ENCODE measurements at places on chromosomes 5 and 9.

DNA sequence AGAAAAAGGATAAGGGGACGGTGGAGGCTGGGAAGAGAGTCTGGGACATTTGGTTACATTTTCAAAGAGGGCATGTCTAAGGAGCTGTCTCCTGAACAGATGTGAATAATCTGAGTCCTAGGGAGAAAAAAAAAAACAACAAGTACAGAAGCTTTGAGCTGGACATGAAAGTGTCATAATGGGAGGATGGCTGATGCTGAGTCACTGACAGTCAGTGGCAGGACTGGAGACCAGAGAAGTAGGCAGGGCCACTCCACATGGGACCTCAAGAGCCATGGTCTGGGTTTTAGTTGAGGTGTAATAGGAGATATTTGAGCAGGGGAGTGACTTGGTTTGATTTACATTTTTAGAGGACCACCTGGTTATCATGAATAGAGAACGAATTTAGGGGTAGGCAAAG is 70.6 kb downstream of the DPYSL3 start:
- no peak for DNase-seq

GRCh38 chr5:21452449-21452848 is 1400.7 kb downstream of the CDH12 start:
- DNase-seq = no peak

- DNase-seq = no peak
Observed at GRCh38 chr9:91073811-91074771, 272.5 kb downstream of the SYK start.

DNA sequence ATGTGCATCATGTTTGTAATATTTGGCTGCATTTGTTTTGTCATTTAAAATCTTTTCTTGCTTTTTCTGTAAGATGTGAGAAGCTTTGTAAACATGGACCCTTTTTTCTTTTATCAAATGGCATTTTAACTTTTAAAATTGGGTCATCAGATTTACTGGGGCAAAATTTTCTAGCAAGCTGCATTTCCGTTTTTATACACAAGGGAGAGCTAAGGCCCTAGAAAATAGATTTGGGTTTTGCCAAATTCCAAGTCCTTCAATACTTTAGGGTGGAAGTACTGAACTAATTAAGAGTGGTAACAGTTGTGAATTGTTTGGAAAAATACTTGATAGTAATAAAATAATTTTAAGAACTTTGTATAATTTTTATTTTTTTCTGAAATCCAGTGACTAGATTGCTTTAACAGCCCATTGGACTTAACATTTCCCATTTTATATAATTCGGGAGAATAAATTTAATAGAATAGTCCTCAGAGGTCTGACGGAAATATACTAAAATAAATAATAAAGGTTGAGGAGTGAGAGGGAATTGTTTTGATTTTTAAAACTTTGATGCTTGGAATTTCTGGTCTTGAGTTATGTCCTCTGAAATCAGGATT is 117.4 kb downstream of the SMARCA2 start:
- DNase-seq = no peak

DNA sequence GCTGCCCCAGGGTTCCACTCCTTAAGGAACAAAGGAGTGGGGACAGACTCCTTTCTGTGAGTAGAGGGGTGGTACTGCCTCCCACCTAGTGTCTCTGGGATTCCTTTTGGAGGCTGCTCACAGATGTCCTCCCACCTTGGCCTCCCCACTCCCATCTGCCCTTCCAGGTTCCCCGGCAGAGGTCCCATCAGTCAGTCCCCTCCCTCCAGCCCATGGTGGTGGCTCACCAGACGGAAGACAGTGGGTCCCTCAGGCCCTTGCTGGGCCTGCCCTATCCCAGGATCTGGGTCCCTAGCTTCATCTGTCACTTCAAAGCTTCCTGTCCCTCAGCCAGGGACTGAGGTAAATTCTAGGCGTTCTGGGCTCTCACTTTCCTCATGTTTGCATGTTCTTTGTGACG is 35.6 kb upstream of the NEK6 start:
- no peak for DNase-seq

GRCh38 chr5:54547711-54548250 is 30.2 kb downstream of the SNX18 start:
- DNase-seq = no peak

DNA sequence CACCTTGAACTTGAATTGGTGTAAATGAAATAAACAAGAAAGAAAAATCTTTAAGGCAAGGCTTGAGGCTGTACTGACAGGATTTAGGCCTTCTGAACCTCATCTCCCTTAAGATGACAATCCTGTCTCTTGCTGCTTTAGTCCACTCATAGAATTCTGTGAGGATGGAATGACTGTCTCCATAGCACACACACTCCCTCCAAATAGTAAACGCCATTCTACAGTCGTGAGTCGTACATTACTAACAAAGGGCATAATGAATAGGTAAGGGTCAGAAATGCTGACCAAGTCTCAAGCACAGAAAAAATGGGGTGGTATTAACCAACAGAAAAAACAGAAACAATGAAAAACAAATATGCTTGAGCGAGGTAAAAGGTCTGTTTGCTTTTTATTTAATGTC is 71.8 kb upstream of the SIMC1 start:
- DNase-seq = no peak

DNA sequence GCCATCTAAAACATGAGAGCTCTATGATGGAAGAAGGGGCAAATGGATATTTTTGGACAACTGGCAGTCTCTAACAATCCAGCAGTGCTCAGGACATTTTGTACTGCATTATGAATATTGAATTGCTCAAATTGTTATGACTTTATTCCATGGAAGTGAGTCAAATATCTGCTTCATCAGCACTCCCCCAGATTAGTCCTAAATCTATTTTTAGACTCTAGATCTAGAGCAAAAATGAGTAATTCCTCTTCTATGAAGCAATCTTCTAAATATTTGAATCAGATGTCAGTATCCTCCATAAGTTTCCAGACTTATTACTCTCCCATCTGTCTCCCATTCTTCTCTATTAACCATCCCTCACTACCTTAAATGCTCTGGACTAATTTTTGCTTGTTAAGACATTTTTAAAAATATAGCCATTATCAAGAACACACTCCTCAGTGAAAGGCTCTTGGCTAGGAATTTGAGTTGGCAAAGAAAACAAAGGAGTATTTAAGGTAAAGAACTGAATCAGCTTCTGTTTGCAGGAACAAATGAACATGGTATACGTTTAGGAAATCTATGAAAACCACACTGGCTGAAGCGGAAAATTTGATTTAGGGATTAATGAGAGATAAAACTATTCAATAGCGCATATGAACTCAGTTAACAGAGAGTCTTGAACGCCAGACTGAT is 300.9 kb downstream of the MCTP1 start:
- no peak for DNase-seq

- no peak for DNase-seq
Observed at GRCh38 chr5:78006449-78006848, 230.3 kb upstream of the TBCA start.

DNA sequence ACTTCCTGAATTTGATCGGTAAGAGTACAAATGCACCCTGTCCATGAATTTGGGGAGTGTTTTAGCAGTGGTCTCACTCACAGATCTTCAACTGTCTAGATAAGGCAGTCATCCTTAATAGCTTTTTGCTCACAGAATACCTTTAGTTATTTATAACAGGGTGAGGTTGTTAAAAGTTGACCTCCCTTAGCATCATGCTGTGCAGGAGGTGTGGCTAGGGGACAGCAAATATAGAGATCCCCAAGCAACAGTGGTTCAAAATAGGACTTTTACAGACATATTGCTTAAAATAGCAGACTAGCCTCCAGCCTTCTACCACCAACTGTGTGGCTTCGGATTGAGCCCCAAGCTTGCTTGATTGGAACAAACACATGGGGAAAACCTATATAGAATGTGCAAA is 724.4 kb downstream of the TLE1 start:
- no peak for DNase-seq

Measured in stimulated activated CD8-positive, alpha-beta memory T cell treated with anti-CD3 and anti-CD28 coated beads, Interleukin-4, amount 100 ng/mL, for 1 hour (primary cell).